IMR-90 (cell line): ENCODE measurements at places on chromosomes 11 and 22. TPM values are rescaled to one million over a fixed set of nuclear protein-coding genes. Genes with fewer than 3 reads are reported as not detected.

PARVG gene
- not detected in 2 replicates for polyA plus RNA-seq

DNA sequence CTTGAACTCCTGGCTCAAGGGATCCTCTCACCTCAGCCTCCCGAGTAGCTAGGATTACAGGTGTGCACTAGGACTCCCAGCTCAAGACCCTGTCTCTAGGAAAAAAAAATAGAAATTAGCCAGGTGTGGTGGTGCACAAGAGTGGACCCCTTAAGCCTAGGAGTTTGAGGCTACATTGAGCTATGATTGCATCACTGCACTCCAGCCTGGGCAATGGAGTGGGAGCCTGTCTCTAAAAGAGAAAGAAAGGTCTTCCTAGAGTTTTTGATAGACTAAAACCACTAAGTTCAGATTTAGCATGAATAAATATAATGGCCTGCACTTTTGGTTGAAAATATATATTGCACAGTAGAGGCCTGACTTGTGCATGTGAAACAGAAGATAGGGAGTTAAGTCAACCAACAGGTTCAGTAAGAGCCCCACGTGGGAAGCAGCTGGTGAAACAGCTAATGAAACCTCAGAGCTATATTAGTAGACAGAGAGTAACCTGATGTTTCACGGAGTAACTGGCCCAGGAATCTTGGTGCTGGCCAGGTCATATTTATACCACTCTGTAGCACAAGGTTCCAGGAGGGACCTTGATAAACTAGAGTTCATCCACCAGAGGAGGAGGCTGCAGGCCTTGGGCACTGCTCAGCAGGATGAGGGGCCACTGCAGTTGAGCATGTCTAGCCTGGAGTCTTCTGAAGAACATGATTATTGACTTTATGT, 4.6 kb upstream of the MICAL3 start:
- DNase-seq = no peak
- no peaks in the 10 kb centered on the region for H3K36me3 ChIP-seq
- no peaks in the 10 kb centered on the region for H3K27me3 ChIP-seq
- no peak overlapping the region for H3K4me3 ChIP-seq

MUC2 gene
- polyA plus RNA-seq = not detected in 2 replicates

OR56A3 gene
- not detected in 2 replicates for polyA plus RNA-seq

GRCh38 chr22:36911887-36912661, 1.4 kb upstream of the CSF2RB start:
- H3K27me3 ChIP-seq = peaks cover 13% of the 10 kb centered on the region
- no peak overlapping the region for H3K27ac ChIP-seq
- H3K4me3 ChIP-seq = no peak overlapping the region
- no peaks in the 10 kb centered on the region for H3K4me1 ChIP-seq
- no peak for DNase-seq
- no peaks in the 10 kb centered on the region for H3K36me3 ChIP-seq
